Activated CD8-positive, alpha-beta T cell treated with anti-CD3 and anti-CD28 coated beads, Interleukin-2, amount 10 ng/mL, durations not matched to agents 7 days and 5 days (primary cell): ENCODE measurements at places on chromosomes 11 and 22.
A peak's percentile ranks its signal among the peaks of the same experiment; 100 is the strongest.

DNA sequence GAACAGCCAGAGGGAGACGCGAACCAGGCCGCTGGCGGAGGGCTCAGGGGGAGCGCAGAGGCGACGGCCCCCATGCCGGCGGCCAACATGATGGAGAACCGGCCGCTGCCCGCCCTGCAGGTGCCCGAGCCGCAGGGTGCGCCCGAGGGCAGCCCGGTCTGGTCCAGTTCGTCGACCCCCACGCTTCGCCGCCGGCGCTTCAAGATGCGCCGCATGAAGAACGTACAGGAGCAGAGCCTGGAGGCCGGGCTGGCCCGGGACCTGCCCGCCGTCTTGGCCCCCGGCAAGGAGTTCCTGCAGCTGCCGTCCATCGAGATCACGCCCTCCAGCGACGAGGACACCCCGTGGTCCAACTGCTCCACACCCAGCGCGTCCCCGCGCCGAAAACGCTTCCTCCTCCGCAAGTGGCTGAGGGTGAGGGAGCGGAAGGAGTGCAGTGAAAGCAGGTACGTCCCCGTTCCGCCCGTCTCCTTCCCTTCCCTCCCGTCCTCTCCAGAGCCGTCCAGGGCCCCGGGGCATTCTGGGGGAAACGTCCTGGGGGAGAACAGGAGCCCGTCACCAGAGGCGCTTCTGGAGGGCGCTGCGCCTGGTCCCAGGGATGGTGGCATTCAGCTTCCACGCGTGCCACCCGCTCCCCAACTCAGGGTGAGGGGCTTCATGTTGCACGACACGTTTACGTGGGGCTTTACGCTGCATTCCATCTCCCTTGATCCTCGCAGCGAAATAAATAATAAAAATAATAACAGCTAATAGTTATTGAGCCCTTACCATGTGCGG, 840 bp downstream of the GRAMD1B start:
- peak; percentile 86 for DNase-seq

- peak; percentile 84 for DNase-seq
Observed at GRCh38 chr22:41524809-41525449, 19.3 kb downstream of the POLR3H start.

DNA sequence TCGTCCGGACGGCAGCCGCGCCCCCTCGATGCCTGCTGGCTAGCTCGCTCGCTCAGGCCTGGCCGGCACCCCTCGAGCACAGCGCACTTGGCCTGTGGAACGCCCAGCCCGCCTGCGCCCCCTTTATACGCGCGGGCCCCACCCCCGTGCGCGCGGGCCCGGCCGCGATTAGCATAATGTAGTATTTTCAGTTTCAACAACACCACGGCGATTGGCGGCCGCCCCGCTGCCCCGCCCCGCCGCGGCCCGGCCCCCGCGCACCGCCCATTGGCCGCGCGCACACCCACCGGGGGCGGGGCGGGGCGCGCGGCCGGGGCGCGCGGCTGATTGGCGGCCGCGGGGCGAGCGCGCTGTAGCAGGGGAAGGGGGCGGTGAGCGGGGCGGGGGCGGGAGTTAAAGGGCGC, at the start of gene CDKN1C:
TSS of gene CDKN1C (minus strand) at position 98 of the 404 bp plus-strand sequence. CDS start 319 bp downstream, outside the sequence.
- peak; percentile 86 for DNase-seq

GRCh38 chr11:69594481-69594880, 46.5 kb upstream of the CCND1 start:
- DNase-seq, result no peak

DNA sequence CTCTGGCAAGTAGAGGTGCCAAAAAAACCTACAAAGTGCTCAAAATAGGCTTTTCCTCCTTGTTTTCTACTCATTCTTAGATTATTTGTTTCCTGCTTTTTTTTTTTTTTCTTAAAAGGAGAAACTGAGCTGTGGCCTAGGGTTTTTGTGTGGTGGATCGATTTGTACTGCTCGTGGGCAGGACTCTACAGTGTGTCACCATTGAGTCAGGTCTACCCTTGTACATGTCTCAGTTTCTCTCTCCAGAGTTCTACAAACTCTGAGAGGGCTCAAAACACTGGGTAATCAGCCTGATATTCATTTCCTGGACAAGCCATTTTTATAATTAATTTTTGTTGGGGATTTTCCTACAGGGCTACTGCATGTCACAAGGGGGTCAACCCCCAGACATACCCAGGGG, 5.2 kb upstream of the CASP4 start:
- no peak for DNase-seq

DNA sequence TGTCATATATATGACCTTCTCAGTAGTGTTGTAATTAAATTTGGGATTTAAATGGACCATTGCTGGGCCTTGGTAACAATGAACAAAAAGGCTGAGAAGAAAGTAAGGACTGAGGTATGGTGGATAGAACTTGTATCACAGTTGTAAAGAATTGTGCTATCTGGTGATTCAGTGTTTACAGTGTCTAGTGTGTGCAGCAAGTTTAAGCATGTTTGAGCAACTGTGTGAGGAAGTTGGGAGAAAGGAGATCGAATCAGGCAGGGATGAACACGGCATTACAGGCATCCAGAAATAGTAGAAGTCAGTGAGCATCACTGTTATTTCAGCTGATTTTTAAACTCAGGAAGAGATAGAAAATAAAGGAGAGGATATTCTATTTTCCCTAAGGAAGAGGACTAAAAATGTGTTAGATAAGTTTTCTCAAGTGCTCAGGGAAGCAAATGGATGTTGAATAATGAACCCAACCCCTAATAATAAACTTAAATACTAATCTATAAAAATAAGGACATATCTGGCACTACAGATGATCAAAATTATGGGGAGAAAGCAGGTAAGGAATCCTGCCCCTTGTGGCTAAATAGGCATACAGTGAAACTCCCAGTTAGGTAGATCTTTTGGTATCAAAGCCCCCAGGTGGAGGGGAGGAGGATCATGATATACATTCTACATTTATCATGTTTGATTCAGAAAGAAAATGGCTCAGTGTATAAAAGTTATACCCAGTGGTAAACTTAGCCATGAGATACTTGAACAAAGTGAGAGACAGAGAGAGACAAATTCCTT, 361.0 kb upstream of the ANO3 start:
- no peak for DNase-seq

GRCh38 chr11:27718346-27718862, 18.1 kb upstream of the BDNF start:
- DNase-seq, result no peak

DNA sequence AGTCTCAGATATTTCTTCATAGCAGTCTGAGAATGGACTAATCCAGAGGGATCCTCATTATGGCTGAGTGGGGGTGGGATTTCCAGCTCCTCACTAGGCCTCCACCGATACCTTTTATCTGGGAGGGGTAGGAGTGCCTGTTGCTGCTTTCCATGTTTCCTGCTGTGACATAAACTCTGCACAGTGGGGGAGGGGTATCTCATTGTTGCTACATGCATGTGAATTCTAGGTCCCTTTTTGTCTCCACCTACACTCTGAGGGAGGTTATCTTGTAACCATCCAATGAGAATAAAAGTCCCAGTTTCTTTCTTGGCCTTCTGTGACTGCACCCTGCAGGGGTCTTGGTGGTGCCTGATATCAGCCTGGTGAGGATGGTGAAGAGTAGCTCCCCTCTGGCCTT, 60.5 kb downstream of the ADAMTS15 start:
- no peak for DNase-seq

DNA sequence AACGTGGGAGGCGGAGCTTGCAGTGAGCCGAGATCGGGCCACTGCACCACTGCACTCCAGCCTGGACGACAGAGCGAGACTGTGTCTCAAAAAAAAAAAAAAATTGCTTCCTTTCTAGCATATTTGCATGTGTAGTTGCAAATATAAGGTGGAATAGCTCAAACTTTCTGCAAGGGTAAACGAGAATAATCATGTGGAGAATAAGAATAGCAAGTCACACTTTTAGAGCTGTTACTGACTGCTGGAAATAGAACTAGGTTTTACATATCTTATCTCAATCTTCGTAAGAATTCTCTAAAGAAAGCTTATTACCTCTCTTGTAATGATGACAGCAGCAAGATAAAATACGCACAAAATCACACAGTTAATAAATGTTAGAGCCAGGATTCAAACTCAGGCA, 1.6 kb downstream of the L3MBTL2 start:
- DNase-seq, result no peak

DNA sequence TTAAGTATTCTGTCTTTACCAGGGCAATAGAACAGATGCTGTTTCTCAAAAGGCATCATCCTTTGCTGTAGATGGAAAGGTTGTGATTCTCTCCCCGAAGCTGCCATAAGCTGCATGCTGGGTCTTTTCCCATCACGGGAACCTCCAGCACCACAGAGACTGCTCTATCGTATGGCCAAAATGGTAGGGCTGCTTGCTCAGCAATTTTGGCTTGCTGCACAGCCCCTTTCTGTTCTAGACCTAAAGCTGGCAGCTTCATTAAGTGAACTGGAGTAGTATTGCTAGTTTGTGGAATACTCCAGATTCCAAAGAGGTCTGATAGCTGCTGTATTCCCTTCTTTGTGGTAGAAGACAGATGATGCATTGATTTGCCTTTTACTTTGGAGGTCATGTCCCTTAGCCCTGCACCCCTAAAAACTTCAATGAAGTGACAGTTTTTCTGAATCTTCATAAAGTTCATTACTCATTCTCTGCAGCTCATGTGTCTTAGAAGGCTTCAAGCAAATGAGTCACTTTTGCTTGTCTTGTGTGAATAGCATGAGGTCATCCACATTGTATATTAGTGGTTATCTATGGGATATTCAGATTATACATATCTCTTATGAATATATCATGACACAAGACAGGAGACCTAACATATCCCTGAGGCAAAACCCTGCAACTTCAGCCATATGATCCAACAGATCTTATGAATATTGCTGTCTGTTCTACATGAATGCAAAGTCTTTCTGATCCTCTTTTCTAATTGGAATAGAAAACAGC, 245.3 kb downstream of the FAM76B start:
- DNase-seq, result no peak

DNA sequence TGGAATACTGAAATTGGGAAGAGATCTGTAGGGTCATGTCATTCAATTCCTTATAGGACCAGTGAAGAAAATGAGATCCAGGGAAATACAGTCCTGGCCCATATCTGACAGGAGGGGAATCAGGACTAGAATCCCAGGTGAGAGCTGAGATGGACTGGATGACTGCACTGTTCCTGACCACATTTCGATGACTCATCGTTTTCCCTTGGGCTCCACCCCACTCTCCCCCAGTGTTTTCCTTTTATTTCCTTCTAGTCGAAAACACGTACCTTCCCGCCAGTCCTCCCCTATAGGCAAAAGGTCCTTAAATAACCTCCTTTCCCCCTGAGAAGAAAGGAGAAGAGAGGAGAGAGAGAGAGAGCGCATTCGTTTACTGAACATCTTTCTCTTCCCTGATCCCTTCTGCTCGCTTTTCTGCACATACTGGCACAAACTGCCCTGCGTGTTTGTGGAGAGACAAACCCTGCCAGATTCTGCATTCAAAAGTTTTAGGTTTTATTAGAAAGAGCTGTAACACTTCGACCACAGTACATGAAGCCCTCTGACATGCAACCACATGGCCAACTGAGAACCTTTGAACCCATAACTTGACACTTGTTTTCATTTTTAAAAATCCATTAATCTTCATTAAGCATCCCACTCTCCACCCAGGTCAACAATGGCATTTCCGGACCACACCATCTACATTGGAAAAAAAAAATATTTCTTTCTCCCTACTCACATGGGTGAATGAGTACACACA, 565.7 kb downstream of the METTL15 start:
- DNase-seq, result no peak

DNA sequence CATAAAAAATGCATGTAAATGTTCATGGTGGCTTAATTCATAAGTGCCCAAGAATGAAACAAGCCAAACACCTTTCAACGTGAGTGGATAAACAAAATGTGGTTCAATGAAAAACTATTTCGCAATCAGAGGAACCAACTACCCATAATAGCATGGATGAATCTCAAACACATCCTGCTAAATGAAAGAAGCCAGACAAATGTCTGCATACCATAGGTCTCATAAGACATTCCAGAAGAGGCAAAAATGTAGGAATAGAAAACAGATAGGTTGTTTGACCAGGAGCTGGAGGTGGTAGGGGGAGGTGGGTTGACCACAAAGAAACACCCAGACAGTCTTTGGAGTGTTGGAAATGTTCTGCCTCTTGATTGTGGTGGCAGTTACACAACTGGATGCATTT, 13.2 kb upstream of the OSBPL5 start:
- no peak for DNase-seq

- peak; percentile 60 for DNase-seq
Observed at GRCh38 chr11:61362542-61362875, 335 bp downstream of the TMEM138 start.

DNA sequence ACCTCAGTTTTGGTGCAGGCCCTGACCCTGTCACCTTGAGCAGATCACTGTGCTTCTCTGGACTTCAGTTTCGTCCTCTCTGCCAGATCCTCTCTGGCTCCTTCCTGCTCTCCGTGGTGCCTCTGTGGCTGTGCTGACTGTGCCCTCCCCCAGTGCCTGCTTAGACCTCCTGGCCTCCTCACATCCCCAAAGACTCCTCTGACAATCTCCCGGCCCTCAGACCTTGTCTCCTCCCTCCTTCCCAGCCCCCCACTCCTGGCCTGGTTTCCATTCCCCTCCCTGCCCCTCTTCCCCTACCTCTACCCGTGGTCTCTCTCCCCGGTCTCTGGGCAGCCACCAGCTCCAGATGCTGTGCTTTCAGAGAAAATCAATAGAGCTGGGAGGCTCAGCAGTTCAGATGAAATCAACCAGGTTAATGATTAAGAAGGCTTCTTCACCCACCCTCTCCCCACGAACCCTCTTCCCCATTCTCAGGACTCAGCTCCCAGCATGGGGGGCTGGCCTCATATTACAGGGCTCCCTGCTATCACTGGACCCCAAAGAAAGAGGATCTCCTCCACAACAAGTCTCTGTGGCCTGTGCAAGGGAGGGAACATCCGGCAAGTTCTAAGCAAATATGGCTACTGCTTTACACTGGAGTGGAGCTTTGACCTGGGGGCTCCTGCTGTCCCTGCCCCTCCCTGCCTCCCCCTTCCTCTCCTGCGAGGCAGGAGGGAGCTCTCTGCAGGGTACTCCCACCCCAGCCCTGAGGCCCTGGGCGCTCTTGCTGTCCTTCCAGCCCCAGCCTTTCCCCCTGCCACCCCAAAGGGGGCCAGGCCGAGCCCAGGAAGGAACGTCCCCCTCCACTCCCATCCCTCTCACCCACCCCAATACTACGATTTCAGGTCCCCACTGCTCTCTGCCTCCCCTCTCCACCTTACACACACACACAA, 8.5 kb downstream of the BACE1-AS start:
- no peak for DNase-seq

DNA sequence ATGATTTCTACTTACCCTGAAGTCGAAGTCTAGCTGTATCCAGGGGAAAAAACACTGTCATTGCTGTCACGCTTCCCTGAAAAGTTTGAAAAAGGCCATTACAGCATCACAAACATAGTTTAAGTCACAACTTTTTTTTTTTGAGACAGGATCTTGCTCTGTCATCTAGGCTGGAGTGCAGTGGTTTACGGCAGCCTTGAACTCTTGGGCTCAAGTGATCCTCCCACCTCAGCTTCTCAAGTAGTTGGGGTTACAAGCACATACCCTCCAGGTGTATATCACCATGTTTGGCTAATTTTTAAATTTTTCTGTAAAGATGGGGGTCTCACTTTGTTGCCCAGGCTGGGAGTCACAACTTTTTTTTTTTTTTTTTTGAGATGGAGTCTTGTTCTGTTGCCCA, 20.1 kb downstream of the SLC25A17 start:
- no peak for DNase-seq
